CD8-positive, alpha-beta memory T cell (primary cell): ENCODE measurements at places on chromosomes 2 and 18. TPM values are rescaled to one million over a fixed set of nuclear protein-coding genes. Genes with fewer than 3 reads are reported as not detected.

- peaks cover 9% of the 10 kb centered on the region for H3K4me1 ChIP-seq
- H3K36me3 ChIP-seq, result no peaks in the 10 kb centered on the region
- peak; percentile 32 for DNase-seq
- no peak overlapping the region for H3K4me3 ChIP-seq
- H3K27ac ChIP-seq, result no peak overlapping the region
- H3K27me3 ChIP-seq, result no peaks in the 10 kb centered on the region
These were observed 26.5 kb upstream of the IGFBP2 start for GRCh38 chr2:216606551-216607276.

DNA sequence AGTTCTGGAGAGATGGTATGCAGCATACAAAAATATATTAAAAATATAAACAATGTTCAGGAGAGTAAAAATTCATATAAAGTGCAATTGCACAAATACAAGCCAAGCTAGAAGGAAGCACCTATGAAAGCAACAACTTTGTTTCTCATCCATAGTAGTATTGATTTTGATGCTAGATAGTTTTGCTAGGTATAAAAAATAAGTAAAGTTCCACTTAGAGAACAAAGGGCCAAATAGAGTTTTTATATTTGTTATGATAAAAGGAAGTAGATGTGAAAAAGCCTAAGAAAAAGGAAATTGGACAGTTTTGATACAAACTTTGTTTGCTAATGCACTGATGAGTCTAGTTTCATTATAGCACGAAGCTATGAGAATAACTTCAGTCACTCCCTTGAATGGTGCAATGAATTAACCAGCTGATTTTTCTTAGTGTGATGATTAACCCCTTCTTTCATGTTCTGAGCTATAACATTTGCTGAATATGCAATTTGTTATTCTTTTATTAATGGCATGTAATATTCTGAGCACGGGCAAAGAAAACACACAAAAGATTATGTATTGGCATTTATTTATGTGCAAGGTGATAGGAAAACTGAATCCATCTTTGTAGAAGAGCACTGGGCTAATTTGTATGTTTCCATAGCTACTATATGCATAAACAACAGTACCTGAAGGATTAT is 24.7 kb downstream of the SLC5A7 start:
- DNase-seq, result no peak
- no peaks in the 10 kb centered on the region for H3K4me1 ChIP-seq
- H3K27me3 ChIP-seq, result no peaks in the 10 kb centered on the region
- H3K36me3 ChIP-seq, result no peaks in the 10 kb centered on the region
- no peak overlapping the region for H3K4me3 ChIP-seq

GRCh38 chr2:178043266-178043665 is 29.3 kb downstream of the PDE11A start:
- H3K4me1 ChIP-seq, result no peaks in the 10 kb centered on the region
- H3K27ac ChIP-seq, result no peak overlapping the region
- no peaks in the 10 kb centered on the region for H3K36me3 ChIP-seq
- no peak overlapping the region for H3K4me3 ChIP-seq

- H3K27ac ChIP-seq, result no peak overlapping the region
- no peak overlapping the region for H3K4me3 ChIP-seq
- DNase-seq, result no peak
- no peaks in the 10 kb centered on the region for H3K36me3 ChIP-seq
These were observed 150.9 kb downstream of the EHBP1 start for GRCh38 chr2:62856228-62857040.

DNA sequence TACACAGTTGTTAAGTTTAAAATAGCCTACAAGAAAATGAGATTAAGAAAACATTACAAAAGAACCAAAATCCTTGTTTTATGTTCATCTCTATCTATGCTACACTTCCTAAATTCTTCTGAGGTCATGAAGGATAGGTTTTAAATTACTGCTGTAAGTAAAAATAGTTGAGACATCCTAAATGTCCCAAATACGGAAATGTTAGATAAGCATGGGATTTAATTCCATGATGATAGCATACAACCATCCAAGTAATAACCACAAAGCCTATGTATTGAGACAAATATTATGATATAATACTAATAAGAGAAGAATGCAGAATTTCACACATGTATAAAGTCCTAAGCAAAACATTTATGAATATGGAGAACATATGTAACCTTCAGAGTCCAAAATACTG is 34.1 kb downstream of the PIEZO2 start:
- H3K36me3 ChIP-seq, result no peaks in the 10 kb centered on the region
- H3K27ac ChIP-seq, result no peak overlapping the region
- no peak overlapping the region for H3K4me3 ChIP-seq
- H3K27me3 ChIP-seq, result no peaks in the 10 kb centered on the region
- no peak for DNase-seq
- no peaks in the 10 kb centered on the region for H3K4me1 ChIP-seq

- DNase-seq, result no peak
- H3K4me3 ChIP-seq, result no peak overlapping the region
- H3K27ac ChIP-seq, result no peak overlapping the region
- H3K4me1 ChIP-seq, result peaks cover 6% of the 10 kb centered on the region
These were observed 3.8 kb upstream of the TOGARAM2 start for GRCh38 chr2:28977176-28977875.

The DOK6 gene
- total RNA-seq, result not detected

The DSG1 gene
- not detected for total RNA-seq

The BMP10 gene
- total RNA-seq, result not detected
